ENCODE measurements at places on chromosomes 3 and 15. TPM values are rescaled to one million over a fixed set of nuclear protein-coding genes. Genes with fewer than 3 reads are reported as not detected.

LRRC2 gene
- total RNA-seq: 2.2 TPM

KCNAB1 gene
- 3.0 TPM for total RNA-seq

POTEB3 gene
- total RNA-seq: not detected

BFSP2 gene
- total RNA-seq: not detected

ZBTB20 gene
- 24.5 TPM for total RNA-seq

ZNF620 gene
- 1.1 TPM for total RNA-seq

- DNase-seq: no peak
Observed at GRCh38 chr15:38818157-38818790, 253.7 kb upstream of the RASGRP1 start.

DNA sequence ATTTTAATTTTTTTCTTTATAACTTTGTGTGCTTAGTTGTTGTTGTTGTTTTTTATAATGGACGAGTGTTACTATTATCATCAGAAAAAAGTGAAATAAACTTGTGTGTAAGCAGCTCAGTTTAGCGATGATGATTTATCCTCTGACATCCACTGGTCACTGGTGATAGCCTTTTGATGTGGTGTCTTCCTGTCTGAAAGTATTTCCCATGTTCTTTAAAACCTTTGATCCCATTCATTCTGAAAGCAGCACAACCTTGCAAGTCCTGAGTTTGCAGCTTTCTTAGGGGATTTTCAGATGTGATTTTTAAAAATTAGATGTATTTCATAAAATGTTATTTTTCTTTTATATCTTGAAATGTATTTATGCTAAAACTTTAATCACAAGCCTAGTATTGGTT is 85.9 kb upstream of the ZPLD1 start:
- no peak for DNase-seq

- no peak for DNase-seq
Observed at GRCh38 chr3:185549651-185550111, 2.7 kb downstream of the LIPH start.

- DNase-seq: no peak
Observed at GRCh38 chr3:32994045-32994444, 42.6 kb downstream of the CCR4 start.

DNA sequence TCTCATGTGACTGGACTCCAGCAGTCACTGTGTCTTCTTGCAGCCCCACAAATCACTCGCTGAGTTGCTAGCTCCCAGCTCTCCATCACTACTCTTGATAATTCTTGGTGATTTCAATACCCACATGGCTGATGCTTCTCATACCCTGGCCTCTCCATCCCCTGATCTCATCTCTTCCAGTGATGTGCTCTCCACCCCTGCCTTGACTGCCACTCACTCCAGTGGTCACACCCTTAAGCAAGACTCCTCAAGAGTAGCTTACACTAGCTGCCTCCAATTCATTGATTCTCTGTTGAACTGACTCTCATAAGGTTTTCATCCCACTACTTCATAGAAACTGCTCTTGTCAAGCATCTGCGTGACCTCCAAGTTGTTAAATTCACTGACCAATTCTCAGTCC is 837 bp downstream of the GRK7 start:
- DNase-seq: no peak

DNA sequence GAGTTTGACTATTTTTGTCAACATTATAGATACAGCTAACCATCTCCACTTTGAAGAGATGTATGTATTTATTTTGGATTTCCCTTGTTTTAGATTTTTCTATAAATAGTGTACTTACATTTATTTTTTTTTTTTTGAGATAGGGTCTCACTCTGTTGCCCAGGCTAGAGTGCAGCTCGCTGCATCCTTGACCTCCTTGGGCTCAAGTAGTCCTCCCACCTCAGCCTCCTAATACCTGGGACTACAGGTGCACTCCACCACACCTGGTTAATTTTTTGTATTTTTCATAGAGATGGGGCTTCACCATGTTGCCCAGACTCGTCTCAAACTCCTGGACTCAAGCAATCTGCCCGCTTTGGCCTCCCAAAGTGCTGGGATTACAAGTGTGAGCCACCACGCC is 55.3 kb upstream of the TRPM1 start:
- no peak for DNase-seq

GRCh38 chr15:100174904-100175275 is 166.9 kb downstream of the ADAMTS17 start:
- no peak for DNase-seq

DNA sequence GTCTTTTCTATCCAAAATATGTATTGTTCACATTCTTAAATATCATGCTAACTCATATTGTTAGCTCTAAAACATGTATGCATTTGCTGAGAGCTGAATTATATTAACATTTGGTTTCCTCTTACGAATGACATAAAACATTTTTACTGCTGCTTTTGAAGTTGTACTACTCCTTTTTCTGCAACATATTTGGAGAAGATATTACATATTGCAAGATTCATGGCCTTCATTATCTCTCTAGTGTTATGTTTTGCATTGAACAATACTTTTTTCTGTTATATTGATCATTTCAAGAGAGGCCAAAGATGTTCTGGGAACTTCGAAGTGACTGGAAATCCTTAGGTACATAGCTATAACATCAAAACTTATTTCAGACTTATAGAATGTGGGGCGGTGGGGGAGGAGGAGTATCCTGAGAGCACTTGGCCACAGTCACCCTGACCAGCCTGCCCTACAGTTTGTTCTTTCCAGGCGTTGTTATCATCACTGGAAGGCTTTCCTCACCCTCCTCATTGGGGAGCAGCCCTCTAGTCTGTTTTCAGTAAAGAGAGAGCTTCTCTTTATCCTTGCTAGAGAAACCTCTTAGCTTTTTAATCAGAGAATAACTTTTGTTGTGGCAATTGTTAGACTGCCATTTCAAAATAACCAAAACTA is 868.6 kb downstream of the OTOL1 start:
- no peak for DNase-seq

GRCh38 chr3:145088917-145089316 is 1072.1 kb downstream of the PLOD2 start:
- no peak for DNase-seq

GRCh38 chr3:132315851-132316250 is 1.4 kb upstream of the ACP3 start:
- DNase-seq: no peak
